ENCODE measurements at places on chromosomes 7 and 10.

GRCh38 chr10:66586897-66587679, 338.7 kb upstream of the LRRTM3 start:
- no peak for DNase-seq

- DNase-seq = no peak
Measured at GRCh38 chr10:8416192-8416701, 361.8 kb downstream of the GATA3 start.

- DNase-seq = peak; percentile 8
Measured at GRCh38 chr7:158856883-158857668, 718 bp downstream of the DYNC2I1 start.

DNA sequence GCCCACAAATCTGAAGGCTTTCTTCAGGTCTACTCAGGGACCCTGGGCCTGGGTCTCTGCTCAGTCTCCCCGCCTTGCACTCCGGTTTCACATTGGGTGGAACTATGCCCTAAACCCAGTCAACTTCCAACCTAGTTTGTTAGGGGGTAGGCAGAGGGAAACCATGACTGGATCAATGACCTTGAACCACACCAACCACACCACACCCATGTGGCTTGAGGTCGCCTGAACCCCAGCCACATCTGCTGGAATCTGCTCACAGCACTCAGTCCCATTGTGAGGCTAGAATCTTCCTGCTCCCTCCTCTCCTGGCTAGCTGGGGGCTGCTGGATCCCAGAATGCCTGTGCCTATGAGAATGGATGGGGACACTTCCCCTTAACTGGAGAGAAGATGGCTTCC, 17.9 kb downstream of the RFC2 start:
- peak; percentile 11 for DNase-seq

DNA sequence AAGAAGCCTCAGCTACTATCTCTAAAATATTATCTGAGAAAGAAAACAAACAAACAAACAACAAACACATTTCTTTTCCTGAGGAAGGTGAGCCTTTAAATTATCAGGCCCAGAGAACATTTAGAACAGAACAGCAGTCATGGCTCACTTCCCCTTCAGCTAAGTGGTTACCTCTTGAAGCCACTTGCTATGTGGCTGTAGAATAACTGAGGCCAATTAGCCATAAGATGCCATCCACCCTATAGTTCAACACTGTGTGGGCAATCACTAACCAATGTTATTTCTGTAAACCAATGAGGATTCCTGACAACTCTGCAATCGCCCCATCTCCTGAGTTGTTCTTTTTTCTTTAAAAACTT, 3.7 kb upstream of the UPP1 start:
- DNase-seq = no peak

GRCh38 chr10:93030409-93030808, 30.2 kb upstream of the CYP26C1 start:
- peak; percentile 82 for DNase-seq

DNA sequence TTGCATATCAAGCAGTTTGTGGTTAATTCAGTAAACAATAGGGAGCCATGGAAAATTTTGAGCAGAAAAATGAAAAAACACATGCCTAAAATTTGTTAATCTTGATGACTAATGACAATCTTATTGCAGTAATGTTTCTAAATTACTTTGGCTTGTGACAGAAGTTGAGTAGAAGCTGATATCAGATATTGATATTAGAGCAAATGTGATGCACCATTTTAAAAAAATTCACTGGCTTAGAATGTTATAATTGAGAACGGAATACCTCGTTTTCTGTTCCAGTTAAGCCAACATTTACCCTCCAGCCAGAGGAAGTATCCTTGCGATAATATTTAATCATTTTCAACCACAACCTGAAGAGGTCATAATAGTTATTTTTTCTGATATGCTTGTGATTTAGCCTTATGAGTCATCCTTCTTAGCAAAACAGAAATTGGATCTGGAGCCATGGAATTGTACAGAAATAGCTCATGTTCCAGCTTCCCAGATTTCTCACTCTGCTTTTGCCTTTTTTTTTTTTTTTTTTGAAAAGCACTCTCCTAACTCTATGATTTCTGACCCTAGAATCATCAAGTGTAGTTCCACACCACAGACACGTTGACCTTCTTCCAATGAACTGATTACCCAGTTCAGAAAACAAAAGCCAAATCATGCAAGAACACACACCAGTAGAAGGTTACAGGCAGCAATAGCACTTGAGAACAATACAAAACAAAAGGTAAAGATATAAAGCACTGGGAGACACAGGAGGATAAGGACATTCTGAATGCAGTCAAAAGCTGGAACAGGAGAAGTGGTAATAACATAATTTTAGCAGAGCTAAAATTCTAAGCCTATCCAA, 96.8 kb upstream of the PHYHIPL start:
- peak; percentile 87 for DNase-seq

- DNase-seq = peak; percentile 79
Measured at GRCh38 chr10:122034149-122034756, 45.3 kb downstream of the TACC2 start.

DNA sequence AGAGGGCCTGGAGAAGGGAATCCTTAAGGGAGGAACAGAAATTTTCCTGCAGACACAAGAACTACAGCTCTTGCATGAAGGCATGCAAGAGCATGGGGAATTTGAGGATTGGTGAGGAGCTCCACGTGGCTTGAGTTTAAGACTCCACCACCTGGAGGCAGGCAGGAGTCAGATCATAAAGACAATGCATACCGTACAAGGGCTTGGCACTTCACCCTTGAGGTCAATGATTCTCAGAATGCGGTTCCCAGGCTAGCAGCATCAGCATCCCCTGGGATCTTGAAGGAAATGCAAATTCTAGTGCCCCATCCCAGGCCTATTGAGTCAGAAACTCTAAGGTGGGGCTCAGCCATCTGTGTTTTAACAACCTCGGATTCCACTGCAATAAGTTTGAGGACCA, 143.8 kb downstream of the C7orf25 start:
- no peak for DNase-seq

DNA sequence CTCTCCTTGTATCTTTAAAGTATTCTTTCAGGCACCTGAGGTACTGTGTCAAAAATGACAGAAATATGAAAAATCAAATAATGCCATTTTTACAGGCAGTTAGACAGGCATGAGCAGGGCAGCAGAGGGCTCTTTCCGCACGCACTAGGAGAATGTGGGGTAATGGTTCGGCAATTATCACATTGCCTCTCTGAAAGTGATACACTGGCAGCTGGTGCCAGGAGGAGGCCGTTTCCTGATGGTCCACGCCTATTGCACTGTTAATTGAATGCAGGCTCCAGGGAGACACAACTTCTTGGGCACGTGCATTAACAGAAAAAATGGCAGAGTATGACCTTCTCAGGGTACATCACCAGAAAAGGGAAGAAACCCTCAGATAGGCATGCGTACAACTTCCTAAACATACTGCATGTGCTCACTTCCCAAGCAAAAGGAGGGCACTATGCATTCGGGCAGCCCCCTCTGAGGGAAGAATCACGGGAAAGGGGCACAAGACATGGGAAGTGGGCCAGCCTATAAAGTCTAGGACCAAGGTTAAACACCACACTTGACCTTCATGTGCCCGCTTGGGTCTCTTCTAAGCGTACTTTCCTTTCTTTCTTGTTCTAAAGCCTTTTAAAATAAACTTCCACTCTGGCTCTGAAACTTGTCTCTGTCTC, 161.7 kb downstream of the TNS3 start:
- DNase-seq = no peak

- DNase-seq = no peak
Measured at GRCh38 chr10:80408242-80409101, at the start of gene PRXL2A. Gene PRXL2A (plus strand): TSS chr10:80408551. CDS start chr10:80420468, 11,917 bp downstream.

DNA sequence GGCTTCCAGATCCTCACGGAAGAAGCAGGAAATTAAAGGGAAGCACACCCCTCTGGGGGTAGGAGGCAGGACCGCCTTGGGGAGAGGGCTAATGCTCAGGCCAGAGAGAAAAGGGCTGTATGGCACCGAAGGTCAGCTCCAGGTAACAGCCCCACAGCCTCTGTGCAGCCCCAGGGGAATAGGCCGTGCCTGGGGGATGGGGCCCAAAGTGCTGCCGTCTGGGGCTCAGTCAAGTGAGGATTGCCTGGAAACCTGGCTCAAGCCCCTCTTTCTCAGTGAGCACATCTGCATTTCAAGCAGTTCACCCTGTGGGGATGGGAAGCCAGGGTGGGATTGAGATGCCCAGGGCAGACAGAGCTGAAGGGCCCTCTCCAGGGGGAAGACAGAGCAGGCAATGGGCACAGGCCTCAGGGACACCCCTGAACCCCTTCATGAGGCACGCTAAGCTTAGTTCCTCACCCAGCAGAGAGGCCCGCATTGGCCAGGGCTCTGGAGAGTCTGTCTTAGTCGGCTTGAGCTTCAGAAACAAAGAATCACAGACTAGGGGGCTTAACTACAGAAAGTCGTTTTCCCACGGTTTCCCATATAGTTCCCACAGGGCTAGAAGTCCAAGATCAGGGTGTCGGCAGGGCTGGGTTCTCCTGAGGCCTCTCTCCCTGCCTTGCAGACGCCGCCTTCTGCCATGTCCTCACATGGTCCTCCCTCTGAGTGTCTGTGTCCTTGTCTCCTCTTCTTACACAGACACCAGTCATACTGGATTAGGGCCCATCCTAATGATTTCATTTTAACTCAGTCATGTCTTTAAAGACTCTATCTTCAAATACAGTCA, 118.2 kb downstream of the PTPN20 start:
- DNase-seq = no peak

GRCh38 chr10:103714232-103714891, 141.0 kb downstream of the SH3PXD2A start:
- DNase-seq = no peak

DNA sequence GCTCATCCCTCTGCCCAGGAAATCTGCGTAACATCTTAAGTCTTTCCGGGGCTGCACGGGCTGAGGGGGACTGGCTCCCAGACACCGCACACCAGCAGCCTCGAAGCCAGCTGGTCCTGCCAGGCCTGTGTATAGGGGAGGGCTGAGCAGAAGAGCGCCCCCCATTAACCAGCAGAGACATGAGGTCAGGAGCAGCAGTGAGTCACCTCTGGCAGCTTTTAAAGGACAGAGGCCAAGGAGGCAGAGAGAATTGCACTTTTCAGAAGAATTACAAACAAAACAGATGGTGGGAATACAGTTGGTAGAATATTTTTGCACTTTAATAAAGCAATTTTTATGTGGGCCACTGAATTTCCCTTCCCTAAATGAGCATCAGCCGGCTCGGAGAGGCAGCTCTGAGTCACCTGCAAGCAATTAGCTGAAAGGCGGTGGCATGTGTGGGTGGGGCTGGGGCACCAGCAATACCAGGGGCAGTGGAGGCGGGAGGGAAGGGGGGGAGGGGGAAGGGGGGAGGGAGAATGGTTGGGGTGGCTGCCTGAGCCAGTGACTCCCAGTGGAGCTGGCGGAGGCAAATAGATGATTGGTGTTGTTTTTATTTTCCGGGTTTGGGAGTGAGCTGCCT, 39.1 kb downstream of the GOLGA7B start:
- DNase-seq = peak; percentile 22

GRCh38 chr10:132702601-132703418, 83.1 kb downstream of the NKX6-2 start:
- no peak for DNase-seq

GRCh38 chr7:140165422-140165821, 11.4 kb downstream of the KDM7A start:
- DNase-seq = peak; percentile 73

GRCh38 chr7:34357946-34358345, 300.1 kb upstream of the NPSR1 start:
- no peak for DNase-seq

- no peak for DNase-seq
Measured at GRCh38 chr7:130090745-130091532, 20.6 kb downstream of the KLHDC10 start.

DNA sequence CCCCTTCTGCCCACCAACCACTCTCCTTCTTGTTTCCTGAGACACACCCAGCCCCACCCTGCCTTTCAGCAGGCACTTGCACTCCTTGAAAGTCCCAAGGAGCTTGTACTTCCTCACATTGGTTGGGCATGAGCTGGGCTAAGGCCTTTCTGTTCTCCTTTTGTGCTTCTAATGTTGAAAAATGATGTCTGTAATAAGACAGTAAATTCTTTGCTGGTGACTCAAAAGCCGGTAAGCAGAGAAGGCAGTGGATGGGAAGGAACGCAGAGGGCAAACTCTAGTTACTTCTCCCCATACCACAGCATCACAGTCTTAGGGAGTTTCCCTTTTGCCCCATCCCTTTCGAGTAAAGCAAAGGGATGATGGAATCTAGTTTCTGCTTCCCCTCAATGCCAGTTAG, 185.6 kb downstream of the PLXNA4 start:
- DNase-seq = peak; percentile 7

GRCh38 chr7:28759475-28759971, 198.6 kb downstream of the TRIL start:
- DNase-seq = no peak

- peak; percentile 75 for DNase-seq
Measured at GRCh38 chr10:4767033-4767814, 58.8 kb upstream of the AKR1E2 start.

- DNase-seq = peak; percentile 5
Measured at GRCh38 chr7:127705461-127705959, 53.5 kb downstream of the SND1 start.

- peak; percentile 79 for DNase-seq
Measured at GRCh38 chr7:133853706-133854276, 273.3 kb upstream of the LRGUK start.

DNA sequence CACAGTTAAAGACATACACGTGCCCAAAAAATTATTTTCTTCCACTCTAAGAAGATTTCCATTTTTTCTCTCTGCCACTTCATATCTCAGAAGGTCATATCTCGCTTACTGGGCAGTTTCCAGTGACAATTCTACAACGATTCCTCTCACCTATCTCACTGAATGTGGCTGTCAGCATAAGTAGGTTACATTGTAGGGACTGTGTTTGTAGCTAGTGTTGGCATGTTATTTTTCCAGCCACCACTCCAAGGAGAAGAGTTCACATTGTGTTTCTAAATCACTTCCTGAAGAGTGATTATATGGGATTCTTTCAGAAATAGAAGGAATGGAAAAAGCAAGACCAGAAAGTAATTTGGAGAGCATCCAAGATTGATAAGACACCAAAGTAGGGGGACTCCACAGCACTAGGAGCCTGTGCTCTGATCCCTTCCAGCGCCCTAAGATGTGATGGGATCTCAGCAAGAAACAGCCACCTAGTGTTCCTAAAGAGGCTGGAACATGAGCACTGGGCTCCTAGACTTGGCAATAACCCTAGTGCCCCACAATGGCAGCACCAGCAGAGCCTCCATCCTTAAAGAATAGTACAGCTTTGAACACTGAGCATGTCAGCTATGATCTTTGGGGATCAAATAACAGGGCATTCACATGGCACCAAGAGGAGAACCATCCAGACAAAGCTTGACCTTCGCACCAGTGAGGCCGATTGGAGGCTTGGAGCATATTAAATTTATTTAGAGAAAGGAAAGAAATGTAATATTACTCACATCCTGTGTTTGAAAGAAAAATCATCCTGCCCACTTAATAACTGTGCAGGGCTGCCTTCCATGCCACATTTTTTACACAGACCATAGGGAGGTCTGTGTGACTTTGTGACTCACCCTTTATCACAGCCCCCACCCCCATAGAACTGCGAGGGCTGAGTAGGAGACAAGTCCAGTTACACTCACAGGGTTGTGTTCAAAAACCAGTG, 51.8 kb downstream of the CAV1 start:
- peak; percentile 98 for DNase-seq

DNA sequence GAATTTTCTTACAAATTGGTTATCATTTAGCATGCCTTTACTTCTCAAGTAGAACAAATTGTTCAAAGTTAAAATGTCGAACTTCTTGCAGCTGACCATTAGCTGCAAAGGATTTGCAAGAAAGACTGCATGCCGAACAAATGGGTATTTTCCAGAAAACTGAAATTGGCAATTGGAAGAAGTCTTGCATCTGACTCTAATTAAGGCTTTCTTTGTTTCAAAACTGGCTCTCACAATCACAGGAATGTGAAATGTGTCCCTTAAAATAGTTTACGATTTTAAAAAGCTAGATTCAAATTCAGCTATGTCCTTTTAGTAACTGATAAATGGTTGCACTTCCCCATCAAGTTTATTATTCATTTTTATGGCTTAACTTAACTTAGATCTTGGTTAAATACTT, 207.9 kb downstream of the ARL4A start:
- DNase-seq = no peak

Measured in HCEC 1CT (cell line).